Lower leg skin (tissue), 4 donors: ENCODE measurements at places on chromosomes 11 and 22. TPM values are rescaled to one million over a fixed set of nuclear protein-coding genes. Genes with fewer than 3 reads are reported as not detected.
A peak's percentile ranks its signal among the peaks of the same experiment; 100 is the strongest.

DNA sequence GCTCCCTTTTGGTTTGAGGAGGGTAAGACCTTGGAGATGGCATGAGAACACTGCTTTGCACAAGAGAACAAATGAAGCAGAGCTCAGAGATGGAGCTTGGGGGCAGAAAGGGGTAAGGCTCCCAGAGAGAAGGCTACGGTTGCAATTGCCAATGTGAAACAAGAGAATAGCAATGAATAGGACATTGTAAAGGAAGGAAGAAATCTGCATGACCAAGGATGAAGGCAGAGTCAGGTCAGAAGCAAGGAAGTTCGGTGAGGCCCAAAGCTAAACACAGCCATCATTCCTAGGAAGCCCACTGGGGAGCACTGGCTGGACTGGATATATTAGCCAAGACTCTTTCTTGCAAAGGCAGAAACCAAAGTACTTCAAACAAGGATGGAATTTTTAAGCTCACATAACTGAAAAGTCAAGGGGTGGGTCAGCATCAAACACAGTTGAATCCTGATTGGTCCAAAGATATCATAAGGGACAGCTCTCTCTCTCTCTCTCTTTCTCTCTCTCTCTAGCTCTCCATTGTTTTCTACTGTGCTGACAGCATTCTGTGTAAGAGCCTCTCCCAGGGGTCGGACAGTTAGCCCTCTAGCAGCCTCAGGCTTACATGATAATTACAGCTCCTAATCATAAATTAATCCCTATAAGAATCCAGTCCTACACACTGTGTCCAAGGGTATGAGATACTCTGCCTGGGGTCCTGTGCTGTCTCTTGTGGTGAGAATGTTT lies 484.3 kb downstream of the SOX6 start:
- no peak for DNase-seq

OR51B2 gene
- not detected for total RNA-seq

DNA sequence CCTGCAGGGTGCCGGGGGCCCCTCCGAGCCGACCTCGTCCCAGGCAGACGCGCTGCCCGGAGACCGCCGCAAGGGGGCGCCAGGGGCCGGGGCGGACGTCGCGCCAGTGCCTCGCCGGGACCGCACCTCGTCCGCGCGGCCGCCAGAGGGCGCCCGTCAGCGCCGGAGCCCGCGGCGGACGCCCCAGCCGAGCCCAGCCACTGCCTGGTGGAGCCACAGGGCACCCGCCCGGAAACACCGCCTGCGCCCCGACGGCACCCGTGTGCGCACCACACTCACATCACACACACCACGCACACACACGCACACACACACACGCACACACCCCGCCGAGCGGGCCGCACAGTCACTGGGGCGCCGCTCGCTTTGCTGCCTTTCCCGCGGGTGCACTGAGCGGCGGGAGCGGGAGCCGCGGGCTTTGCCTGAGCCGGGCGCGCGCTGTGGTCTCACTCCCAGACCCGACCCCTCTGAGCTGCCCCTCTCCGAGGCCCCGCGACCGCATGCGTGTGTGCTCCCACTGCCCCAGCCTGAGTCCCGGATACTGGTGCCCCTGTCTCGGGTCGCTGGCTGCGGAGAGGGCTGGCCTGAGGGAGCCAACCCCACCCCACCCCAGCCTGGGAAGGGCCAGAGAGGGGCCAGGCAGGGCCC lies 449.3 kb downstream of the OPCML start:
- DNase-seq, result no peak

ANO9 gene
- total RNA-seq, result 116 TPM

KRTAP5-11 gene
- not detected for total RNA-seq

DNA sequence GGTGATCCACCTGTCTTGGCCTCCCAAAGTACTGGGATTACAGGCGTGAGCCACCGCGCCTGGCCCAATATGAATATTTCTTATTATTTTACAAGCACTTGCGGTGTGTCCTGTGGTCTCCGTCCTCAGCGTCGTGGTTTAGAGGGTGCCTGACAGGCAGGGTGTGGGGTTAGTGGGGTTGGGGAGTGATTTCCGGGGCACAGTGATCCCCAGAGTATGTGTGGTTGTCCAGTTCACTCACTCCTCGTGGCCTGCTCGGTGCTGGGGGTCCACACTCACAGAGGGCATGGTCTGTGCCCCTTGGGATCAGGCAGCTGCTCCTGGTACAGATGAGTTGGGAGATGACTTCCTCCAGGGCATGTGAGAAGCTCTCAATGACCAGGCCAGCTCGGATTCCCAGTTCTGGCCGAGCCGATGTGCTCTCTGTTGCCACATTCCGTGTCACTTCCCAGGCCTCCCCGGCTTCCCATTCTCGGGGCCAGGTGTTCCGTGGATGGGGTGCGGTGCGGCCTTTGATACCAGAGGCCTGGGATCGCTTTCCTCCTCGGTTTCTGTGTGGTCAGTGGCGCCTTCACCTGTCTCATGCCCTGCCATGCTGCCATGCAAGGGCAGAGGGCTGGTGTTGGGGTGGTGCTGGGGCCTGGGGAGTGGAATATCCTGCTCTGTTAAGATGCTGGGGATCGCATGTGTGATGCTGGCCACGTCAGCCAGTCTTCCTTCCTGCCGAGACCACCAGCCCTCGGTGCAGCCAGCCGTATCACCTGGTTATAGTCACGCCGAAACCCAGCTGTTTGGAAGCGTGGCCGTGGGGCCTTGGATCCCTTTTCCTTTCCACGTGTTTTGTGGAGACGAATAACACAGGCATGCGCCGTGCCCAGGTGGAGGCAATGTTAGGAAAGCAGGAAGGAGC lies 39.6 kb downstream of the PARVB start:
- DNase-seq, result no peak

DNA sequence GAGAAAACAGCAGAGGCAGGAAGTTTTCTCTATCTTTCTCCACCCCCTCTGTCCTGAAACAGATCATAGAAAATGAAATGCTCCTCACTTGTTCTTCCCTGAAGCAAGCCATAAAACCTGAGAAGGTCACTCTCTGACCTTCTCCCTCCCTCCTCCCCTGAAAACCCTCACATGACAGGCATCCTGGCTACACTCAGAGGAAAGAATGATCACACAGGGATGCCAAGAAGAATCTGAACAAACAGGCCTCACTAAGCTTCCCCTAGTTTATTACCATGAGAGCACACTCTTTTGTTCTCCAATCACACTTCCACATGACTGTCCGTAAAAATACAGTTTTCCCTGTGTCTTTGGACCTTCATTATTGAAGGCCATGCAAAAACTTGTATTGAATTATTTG lies 300.1 kb downstream of the BUD13 start:
- no peak for DNase-seq

DNA sequence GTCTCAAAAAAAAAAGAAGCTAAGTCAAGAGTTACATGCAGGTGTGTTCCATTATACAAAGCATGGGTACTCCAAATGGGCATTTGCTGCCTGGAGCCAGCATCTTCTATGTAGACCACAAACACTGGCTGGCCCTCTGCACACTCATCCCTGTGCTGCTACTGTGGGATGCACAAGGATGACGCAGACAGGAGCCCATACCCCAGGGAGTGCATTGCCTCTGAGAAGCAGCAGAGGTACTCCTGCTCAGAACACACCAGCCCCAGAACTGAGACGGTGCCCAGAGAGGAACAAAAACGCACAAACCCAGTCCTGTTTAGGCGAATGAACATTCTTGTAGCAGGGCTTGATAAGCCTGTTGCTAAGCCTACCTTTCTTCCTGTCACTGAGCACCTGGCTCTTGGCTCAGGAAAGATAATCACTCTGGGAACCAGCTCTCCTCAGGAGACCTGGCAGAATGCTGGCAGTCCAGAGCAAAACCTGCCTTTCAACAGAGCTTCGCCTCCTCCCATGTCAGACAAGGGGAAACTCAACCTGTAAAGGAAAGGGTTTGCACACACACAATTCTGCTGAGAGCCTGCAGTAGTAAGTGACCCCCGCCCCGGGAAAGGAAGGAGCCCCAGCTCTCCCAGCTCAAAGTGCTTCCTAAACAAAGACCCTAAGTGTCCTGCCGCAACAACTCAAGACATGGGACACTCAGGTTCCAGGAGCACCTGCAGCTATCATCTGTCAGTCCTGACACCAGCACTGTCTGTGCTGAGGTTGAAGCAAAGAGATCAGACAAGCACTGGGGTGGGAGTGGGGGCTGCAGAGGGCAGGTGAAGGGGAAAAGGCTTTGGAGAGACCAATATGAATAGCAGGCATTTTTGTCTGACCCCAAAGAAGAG lies 145.7 kb downstream of the TENM4 start:
- no peak for DNase-seq

GRCh38 chr11:102446606-102447005 lies 6.0 kb downstream of the TMEM123 start:
- no peak for DNase-seq

OR8D1 gene
- not detected for total RNA-seq

GRCh38 chr11:18064450-18065054 lies 18.5 kb upstream of the TPH1 start:
- DNase-seq, result no peak

DNA sequence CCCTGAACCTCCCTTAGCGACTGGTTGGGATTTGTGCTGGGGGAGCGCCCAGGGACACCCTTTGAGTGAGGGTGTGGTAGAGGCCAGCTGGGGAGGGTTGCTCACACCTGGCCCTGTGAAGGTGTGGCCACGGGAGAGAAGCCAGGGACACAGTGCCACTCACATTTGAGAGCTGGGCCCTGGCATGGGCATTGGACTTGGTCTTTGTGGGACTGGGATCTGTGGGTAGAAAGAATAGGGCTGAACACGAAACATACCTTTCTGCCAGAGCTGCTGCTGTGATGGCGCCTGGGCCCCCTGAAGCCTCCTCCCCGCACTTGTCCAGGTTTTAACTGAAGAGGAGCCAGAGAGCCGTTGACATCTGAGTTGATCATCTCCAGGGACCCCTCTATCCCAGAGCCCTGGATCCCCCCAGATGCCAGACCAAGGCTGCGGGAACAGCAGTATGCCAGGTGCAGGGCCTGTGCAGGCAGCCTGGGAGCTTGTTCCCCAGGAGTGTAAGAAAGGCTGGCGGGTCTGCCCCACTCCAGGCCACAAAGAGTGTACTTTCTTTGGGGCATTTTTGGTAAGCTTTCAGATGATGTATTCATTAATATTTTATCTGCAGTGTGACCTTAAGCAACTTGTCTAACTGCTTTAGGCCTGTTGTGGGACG lies 284.1 kb downstream of the TBC1D22A start:
- DNase-seq, result peak; percentile 75

DNA sequence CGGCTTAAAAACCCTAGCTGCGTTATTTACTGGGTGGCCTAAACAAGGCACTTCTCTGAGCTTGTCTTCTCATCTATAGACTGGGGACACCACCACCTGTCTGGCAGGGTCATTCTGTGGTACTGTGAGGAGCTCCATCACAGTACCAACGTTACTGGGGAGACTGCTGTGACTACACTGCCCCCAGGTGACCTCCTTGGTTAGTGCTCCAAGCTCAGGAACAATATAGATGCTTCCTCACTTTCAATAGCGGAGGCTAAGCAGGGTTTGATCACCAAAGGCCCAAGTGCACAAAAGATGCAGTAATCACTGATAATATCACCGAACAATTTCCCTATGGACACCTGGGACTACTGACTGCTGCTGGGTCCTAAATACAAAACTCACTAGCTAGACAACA lies 18.8 kb downstream of the PRPF19 start:
- DNase-seq, result no peak

DNA sequence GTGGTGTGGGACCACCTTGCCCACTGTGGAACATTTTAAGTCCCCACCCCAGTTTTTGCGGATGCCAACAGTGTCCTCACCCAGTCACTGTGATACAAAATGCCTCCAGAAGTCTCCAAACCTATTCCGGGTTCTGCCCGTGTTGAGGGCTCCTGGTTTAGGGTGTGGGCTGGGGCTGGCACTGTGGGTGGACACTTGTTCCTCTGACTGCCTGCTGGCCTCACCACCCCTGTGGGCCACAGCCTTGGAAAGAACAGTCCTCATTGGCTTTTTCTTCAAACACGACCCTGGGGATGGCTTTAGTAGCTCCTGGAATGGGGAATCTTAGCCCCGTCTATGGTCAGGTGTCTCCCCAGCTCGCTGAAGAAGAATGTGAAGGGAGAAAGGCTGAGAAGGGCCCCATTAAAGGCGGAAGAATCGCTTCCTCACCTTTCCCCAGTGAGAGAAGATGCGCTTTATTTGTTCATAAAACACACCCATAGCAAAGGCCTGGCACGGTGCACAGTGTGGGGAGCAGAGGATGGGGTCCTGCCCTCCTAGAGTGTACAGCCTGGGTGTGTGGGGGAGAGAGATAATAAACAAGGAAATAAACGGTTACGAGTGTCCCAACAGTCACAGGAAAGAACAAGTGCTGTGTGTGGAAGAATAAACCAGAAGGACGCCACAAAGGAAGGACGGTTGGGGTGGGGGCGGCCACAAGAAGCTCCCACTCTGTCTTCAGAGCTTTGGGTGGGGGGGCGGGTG lies 91.6 kb upstream of the SLC22A12 start:
- peak; percentile 64 for DNase-seq

- no peak for DNase-seq
These were observed 15.5 kb downstream of the TSKU start for GRCh38 chr11:76798671-76799065.

GRCh38 chr11:6611092-6611962 lies 689 bp downstream of the TAF10 start:
- peak; percentile 92 for DNase-seq

- DNase-seq, result peak; percentile 26
These were observed 41.8 kb downstream of the GNB1L start for GRCh38 chr22:19812910-19813309.

- DNase-seq, result no peak
These were observed 53.9 kb upstream of the PPP6R3 start for GRCh38 chr11:68406324-68407313.

- no peak for DNase-seq
These were observed 55.6 kb downstream of the TCF20 start for GRCh38 chr22:42214633-42215415.

GRCh38 chr22:40748388-40749355 lies 69.4 kb downstream of the MCHR1 start:
- peak; percentile 78 for DNase-seq

GRAP2 gene
- total RNA-seq, result 0.72 TPM

KCNQ1 gene
- total RNA-seq, result 2.1 TPM

DNA sequence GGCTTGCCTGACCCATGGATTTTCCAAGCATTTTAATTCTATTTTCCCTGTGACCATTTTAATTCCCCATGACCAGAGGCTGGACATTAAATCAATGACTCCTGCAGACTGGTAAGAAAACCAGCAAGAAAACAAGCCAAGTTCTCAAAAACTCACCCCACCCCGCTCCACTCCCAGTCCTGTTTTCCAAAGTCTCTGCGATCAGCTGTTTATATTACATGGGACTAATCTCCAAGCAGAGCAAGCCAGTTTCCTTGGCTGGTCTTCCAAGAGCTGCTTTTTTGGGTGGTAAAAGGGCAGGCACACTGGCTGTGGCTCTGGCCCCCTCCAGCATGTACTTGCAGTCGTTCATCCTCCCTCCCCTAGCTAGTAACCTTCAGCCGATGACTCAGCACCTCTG lies 97.9 kb downstream of the RRAS2 start:
- no peak for DNase-seq

DNA sequence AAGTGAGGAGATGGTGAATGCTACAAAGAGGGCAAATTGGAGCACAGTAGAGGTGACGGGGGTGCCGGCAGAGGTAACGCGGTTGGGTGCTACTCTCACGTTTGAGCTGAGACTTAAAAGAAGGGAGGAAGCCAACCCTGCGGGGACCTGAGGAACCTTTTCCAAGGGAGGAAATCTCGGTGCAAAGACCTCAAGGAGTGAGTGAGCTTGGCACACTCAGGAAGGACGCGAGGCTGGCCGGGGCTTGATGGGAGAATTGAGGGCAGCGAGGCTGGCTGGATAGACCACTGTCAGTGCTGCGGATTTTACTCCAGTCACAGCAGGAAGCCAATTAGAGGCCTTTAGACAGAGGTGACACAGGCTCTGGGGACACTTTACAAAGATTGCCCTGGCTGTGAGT lies 25.0 kb downstream of the TSKU start:
- DNase-seq, result no peak
